ENCODE measurements at places on chromosomes 13 and 19.

- DNase-seq, result no peak
Observed at GRCh38 chr19:35065574-35065973, 24.1 kb downstream of the HPN start.

GRCh38 chr19:40358773-40359172, 10.3 kb downstream of the PLD3 start:
- DNase-seq, result no peak

DNA sequence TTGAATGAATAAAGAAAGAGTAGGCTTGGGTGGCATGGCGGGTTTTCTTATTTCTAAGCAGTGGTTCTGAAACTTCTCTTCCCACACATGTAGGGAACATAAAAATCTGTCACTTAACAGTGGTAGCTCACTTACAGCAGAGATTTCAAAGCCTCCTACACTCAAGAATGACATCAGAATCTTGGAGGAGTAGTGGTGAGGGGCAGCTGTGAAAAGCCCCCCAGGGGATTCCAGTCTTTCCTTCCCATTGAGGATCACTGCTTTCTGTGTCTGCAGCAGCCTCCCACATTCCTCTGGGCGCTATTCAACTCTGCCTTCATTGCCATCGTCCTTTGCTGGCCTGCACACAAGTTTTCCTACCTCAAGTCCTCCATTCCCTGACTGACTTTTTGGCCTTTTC, 8.6 kb upstream of the NEK5 start:
- no peak for DNase-seq

GRCh38 chr13:34076319-34076718, 258.4 kb downstream of the RFC3 start:
- DNase-seq, result no peak

- no peak for DNase-seq
Observed at GRCh38 chr13:76000131-76000530, 364.0 kb downstream of the LMO7 start.

DNA sequence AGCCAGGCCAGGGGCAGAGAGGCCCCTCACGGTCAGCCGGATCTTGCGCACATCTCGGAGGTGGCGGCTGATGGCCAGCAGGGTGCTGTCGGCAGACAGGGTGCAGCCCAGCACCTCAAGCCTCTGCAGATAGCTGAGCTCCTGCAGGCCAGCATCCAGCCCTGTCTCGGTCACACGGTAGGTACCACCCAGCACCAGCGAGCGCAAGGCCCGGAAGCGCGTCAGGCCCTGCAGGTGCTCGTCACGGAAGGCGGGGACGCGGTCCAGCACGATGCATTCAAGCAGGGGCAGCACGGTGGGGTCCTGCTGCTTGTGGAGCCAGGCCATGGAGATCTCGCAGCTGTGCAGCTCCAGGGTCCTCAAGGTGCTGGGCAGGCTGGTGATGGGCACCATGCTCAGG, 7.7 kb downstream of the FBXL12 start:
- no peak for DNase-seq

DNA sequence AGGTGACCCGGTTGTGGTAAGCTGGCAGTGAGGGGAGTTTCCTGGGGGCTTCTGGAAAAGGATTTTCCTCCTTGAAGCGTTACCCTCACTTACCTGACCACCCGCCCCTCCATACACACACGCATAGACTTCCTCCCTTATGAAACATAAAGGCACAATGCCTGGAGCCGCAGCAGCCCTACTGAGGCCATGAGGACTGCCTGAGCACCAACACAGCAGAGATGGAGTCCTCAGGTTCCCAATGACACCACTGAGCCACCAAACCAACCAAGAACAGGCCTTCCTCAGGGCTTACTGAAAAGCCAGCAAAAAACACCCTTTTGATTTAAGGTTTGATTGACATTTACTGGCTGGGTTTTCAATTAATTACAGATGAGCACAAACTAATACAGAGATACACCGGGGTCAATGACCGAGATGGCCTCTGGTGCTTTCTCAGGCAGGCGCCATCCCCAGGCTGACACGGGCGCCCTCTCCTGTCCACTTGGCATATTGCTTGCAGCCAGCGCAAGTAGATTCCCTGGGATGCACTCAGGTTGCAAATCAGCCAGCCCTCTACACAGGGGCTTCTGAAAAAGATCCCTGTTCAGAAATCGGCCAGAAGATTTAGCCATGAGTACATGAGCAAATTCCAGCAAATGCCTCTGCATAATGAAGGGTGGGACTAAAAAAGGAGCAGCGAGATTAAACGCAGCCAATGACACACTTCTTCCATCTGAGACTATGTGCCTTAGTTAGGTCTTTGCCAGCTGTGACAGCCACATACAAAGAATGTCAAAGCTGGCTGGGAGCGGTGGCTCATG, 14.8 kb downstream of the OPA3 start:
- DNase-seq, result peak; percentile 80

DNA sequence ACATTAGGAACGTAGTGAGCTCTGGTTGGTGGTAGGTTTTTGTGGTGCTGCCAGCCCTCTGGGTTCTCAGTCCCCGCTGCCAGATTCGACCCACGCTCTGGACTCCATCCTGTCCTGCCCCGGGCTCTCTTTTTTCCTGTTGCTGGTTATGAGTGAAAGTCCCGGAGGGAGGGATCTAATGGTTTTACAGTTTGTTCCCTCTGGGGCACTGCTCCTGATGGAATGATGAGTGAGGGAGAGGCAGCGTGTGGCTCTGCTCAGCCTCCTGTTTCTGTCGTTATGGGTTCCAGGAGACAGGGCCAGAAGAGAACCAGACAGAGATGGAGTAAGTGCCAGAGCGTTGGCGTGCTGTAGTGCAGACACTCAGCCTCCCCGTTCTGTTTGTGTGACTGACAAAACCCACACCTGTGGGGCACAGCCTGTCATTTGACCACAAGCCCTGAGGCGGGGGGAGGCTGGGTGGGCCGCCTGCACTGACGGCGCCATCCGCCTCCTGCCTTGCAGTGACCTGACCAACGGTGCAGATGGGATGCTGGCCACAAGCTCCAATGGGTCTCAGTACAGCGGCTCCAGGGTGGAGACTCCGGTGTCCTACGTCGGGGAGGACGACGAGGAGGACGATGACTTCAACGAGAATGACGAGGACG, 18.3 kb downstream of the ATP4B start:
- no peak for DNase-seq

- no peak for DNase-seq
Observed at GRCh38 chr19:58040751-58041525, 7.1 kb downstream of the ZSCAN1 start.

DNA sequence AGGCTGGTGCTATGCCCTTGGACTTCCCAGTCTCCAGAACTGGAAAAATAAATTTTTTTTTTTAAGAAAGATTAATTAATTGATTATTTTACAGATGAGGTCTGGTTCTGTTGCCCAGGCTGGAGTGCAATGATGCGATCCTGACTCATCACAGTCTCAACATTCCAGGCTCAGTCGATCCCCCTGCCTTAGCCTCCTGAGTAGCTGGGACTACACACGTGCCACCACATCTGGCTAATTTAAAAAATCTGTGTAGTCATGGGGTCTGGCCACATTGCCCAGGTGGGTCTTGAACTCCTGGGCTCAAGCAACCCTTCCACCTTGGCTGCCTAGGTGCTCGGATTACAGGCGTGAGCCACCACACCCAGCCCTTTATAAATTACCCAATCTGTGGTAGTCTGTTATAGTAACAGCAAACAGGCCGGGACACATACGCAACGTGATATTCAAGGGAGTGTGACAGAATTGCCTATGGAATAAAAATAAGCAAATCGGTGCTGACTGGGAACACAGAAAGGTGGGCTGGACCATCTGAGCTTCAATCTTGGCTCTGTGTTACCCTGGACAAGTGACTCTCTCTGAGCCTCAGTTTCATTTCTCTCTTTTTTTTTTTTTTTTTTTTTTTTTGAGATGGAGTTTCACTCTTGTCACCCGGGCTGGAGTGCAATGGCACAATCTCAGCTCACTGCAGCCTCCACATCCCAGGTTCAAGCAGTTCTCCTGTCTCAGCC, 42.8 kb downstream of the PIN1 start:
- DNase-seq, result no peak

DNA sequence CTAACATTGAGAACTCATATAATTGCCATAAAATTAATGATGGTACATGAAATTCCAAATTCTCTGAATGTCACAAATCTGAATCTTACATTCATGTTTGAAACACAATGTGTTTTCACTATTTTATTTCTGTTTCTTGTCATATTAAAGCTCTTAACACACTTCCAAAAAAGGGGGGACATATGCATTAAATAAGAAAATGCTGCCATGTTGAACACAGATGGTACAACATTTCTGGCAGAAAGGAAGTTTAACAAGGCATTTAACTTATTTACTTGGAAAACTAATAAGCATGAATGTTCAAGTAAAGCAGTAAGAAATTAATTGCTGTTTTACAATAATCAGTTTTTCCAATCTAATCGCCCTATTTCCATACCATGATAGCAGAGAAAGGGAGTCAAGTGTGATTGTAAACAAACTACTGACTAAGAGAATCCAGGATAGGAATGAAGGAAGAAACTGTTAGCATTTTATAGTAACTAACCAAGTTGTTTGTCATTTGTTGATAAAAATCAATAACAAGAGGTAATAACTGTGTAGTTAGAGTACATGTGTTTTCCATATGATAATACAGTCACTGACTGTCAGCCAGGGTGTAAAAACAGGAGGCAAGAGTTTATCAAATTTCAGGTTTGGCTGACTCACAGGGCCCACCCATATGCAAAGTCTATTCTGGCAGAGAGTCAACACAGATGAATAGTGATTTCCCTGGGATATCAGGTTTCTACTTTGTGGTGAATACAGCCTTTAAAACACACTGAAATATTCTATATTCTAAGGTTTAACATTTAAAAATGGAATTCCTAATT, 5.7 kb upstream of the FOXO1 start:
- DNase-seq, result peak; percentile 35

DNA sequence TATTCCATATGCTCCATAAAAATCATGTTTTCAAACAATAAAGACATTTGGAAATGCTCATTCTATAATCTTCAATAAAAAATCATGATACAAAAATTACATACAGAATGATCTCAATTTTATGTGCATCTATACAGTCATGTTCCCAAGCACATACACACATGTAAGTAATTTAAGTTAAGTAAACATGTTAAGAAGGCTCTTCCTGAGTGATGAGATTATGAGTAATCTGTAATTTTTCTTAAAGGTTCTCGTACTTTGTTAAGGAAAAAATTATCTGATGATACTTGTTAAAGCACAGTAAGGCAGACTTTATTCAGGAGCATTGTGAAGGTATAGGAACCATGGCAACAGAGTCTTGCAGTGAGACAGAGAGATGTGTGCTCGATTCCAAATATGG, 30.0 kb upstream of the DLEU7 start:
- DNase-seq, result no peak

- DNase-seq, result no peak
Observed at GRCh38 chr19:42125536-42125935, 6.7 kb downstream of the POU2F2 start.

DNA sequence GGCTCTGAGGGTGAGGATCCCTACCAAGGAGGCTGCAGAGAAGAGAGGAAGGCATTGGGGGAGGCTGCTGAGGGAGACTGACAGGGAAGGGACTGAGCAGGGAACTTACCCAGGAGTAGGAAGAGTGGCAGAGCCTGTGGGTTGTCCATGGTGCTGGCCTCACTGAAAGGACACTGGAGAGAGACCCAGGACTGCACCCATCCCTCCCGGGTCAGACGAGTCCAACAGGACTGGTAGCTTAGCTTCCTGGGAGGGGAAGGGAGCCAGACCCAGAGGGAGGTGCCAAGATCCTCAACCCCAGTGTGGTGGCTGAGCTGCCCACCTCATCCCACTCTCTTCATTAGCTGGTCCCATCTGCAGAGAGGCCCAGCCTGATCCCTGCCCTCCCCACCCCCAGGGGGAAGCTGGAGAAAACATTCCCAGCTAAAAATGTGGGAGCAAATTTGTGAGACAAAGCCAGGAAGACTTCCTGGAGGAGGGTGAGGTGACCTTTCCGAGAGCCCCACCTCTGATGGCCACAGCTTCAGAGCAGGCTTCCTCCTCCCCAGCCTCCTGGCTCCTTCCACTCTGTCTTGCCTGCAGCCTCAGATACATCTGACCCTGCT, at the start of gene VSIG10L:
Gene VSIG10L (minus strand): TSS at position 164 of the 605 bp plus-strand sequence. CDS start 15 bp downstream, at position 149.
- no peak for DNase-seq

GRCh38 chr19:42571116-42571515, 23.6 kb downstream of the CEACAM8 start:
- DNase-seq, result no peak

- DNase-seq, result peak; percentile 48
Observed at GRCh38 chr19:10872546-10873107, 1.3 kb downstream of the CARM1 start.

- no peak for DNase-seq
Observed at GRCh38 chr19:39347332-39348164, 5.3 kb downstream of the SAMD4B start.

- no peak for DNase-seq
Observed at GRCh38 chr13:52899206-52899605, 50.8 kb upstream of the PCDH8 start.

- peak; percentile 43 for DNase-seq
Observed at GRCh38 chr13:40665126-40666044, 1.1 kb downstream of the FOXO1 start.

GRCh38 chr19:46975011-46975924, 44.4 kb upstream of the NPAS1 start:
- DNase-seq, result no peak

GRCh38 chr19:48607359-48607755, 815 bp downstream of the SPACA4 start:
- no peak for DNase-seq

- peak; percentile 75 for DNase-seq
Observed at GRCh38 chr19:2332341-2333026, 4.0 kb downstream of the SPPL2B start.

- no peak for DNase-seq
Observed at GRCh38 chr13:94198681-94199080, 280.8 kb downstream of the DCT start.

GRCh38 chr19:42032431-42032830, 37.6 kb downstream of the GRIK5 start:
- no peak for DNase-seq

DNA sequence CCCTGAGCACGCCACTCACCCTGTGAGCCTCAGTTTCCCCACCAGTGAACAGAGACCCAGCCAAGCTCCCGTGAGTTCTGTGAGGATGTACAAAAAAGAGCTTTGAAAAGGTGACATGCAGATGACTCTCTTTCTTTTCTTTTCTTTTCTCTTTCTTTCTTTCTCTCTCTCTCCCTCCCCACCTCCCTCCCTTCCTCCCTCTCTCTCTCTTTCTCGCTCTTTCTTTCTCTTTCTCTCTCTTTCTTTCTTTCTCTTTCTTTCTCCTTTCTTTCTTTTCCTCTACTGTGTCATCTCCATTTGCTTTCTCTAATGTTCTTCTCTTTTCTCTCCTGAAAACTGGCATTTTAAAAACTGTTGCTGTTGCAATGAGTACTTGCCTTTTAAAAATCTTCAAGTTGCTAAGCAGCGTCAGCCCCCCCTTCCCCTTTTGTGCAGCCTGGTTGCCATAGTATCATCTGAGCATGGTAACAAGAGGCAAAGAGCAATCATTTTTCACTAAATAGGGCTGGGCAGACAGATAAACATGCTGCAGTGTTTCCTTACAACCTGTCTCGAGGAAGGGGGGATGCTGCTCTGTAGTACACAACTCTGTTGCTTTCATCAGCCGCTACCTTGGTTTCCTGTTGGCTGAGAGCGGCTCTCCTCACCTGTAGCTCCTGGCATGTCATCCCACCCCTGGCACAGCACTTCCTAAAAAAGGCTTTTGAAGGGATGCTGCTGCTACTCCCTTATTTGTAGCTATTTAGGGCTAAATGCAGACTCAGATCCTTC, 108.7 kb upstream of the MBNL2 start:
- DNase-seq, result no peak

GRCh38 chr13:108325863-108326262, 56.3 kb downstream of the TNFSF13B start:
- DNase-seq, result no peak

Data from activated naive CD4-positive, alpha-beta T cell treated with anti-CD3 and anti-CD28 coated beads for 36 hours (primary cell).